ENCODE measurements at places on chromosomes 12 and 14.

DNA sequence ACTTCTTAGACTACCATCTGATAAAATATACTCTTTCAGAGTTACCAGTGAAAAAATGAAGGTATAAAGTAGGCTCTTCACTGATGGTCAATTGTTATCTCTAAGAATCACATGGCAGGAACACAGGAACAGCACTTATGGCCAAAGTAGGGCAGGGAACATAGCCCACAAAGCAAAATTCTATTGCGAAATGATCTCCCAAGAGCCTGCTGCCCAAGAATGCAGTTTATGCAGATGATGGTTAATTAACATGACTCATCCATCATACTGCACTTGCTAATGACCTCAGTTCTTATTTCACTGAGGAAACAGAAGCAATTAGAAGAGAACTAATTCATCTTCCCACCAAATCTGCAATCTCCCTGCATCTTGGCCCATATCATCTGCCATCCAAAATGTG lies 133.8 kb downstream of the SLC2A13 start:
- DNase-seq, result no peak

- DNase-seq, result no peak
Observed at GRCh38 chr12:40942326-40942725, 245.8 kb upstream of the PDZRN4 start.

DNA sequence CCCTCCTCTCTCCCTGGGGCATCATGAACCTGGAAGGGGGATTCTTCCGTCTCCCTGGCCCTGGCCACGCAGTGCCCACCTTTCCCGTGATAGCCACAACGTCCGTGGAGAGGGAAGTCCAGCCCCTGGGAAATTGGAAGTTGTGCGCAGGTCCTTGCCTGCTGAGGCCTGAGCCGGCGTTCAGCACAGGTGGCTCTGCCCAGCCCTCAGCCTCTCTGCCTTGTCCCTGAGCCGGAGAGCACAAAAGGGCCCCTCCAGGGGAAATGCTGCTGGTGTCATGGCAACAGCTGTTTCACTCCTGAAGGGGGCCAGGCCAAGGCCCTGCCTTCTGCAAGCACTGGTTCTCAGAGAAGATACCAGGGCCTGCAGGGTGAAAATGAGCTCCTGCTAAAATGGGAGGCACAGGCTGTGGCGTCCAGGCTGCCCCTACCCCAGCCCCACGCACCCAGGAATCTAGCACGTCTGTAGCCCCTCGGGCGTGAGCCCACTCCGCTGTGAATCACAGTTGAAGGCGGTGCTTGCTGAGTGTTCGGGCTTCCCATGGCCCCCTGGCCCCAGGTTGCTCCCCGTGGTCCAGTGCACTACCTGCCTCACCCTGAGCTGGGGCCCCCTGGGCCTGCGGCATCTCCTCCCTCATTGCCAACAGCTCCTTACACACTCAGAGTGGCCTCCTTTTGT lies 149.4 kb downstream of the ADGRD1 start:
- DNase-seq, result no peak

DNA sequence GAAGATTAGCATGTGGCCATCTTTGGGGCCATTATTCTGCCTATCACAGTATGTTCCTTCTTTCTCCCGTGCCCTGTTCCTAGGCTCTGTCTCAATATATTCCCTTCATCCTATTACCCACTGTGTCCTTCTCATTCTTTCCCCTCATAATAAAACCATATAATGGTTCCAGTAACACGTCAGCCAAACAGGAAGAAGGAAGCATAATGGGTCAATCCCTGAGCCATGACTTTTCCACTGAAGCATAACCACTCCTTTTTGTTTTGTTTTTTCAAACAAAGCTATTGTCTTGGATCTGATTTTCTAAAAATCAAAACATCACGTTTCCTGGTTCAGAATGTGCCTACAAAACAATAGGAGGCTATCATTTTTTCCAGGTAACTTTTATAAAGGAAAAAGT lies 21.3 kb upstream of the RHOJ start:
- DNase-seq, result no peak

DNA sequence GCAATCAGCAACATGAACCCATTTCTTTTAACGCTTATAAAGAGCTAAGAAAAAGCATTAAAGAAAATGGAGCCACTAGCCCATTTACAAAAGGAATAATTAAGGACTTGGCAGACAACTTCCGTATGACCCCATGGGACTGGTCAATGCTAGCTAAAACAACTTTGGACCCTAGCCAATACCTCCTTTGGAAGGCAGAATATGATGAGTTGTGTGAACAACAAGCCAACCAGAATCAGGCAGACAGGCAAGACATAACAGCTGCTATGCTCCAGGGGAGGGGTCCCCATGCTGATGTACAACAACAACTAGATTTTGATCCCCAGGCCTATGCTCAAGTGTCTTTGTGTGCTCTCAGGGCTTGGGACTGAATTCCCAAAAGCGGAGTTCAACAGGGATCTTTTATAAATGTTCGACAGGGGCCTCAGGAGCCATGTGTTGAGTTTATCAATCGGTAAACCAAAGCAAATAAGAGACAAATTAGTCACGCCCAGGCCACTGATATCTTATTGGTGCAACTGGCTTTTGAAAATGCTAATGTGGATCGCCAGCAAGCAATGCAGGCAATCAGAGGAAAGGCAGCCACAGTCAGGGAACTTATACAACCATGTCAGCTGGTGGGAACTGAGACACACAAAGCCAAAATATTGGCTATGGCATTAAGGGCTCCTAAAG lies 254.4 kb upstream of the DIO2 start:
- DNase-seq, result no peak

DNA sequence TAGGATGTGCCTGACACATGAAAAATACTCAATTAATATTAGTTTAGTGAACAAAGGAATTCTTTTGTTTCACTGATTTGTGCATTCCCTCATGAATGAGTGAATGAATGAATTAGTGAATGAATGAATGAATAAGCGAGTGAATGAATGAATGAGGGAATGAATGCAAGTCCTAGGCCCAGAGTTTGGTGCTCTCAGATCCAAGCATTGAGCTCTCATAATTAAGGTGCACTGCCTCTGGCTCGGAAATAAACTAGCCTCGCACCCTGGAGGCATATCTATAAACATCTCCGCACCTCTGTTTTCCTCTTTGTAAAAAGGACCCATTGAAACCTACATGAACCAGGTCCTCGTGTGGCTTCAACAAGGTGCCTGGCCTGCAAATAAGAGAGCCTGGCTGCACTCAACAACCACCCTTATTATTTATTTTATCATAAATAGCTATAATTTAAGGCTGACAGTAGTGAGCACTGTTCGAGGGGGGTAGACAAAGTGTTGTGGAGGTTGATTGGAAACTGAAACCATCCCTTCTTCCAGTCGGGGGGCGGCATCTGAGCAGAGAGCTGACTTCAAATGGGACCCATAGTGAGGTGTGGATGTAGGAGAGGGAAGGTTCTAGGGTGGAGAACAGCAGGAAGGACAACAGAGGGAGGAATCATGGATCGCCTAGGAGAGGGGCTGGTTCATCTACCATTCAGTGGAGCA lies 316.8 kb downstream of the BCL11B start:
- no peak for DNase-seq

DNA sequence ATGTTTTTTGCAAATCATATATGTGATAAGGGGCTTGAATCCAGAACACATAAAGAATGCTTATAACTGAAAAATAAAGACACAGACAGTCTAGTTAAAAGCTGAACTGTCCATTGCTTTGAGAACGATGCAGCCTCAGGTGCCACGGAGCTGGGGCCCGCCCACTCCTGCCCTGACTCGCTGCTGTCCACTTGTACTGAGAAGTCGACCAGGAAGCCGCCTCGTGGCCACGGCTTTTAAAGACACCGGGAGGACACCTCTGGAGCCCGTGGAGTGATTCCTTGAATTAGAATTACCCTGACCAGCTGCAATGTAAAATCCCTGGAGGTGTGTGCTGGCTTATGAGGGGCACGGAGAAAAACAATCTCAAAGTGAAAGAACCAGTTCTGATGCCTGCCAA lies 23.9 kb upstream of the TEX22 start:
- no peak for DNase-seq

Measured in CD4-positive, CD25-positive, alpha-beta regulatory T cell (primary cell).